Stimulated activated CD4-positive, alpha-beta T cell treated with anti-CD3 and anti-CD28 coated beads, Interleukin-4, amount 100 ng/mL, for 48 hours (primary cell): ENCODE measurements at places on chromosomes 12 and 14.

- DNase-seq: no peak
Measured at GRCh38 chr12:87317302-87317701, 711.9 kb downstream of the C12orf50 start.

GRCh38 chr12:93256256-93256969, 121.3 kb upstream of the NUDT4 start:
- no peak for DNase-seq

DNA sequence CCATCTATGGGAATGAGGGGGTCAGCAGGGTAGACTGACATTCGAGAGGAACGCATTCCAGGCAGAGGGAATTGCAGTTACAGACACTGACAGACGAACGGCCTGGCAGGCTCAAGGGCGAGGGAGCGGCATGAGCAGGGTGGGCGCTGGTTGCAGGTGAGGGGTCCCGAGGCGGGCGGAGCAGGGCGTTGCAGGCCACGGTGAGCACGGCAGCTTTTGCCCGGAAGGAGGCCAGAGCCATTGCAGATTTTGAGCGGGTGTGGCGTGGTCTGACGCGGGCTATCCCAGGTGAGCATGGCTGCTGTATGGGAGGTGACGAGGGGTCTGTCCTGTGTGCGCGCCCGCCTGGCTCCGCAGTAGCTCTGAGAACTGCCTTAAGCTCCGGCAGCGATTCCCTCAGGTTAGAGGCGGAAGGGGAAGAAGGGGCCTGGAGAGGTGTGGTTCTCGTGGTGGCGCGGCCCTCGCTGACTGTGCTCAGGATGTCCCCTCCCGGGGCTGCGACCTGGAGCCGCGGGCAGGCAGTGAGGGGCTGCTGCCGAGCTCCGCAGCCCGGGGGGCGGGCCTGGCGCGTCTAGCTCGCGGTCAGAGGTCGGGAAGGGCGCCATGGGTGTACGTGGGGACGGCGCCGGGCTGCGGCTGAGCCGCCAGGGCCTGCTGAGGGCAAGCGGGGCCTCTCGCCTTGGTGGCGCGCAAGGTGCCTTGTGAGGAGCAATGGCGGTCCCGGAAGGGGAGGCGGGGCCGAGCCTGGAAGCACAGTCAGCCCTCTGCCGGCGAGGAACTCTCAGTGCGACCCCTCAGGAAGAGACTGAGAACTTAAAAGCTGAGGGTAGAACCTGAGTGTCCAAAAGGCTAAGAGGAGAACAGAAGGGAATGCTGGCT, 177.1 kb downstream of the CACNA1C start:
- DNase-seq: no peak

- DNase-seq: no peak
Measured at GRCh38 chr14:30971586-30971985, 53.9 kb upstream of the AP4S1 start.

- DNase-seq: no peak
Measured at GRCh38 chr12:42977451-42978230, 388.1 kb upstream of the PRICKLE1 start.

DNA sequence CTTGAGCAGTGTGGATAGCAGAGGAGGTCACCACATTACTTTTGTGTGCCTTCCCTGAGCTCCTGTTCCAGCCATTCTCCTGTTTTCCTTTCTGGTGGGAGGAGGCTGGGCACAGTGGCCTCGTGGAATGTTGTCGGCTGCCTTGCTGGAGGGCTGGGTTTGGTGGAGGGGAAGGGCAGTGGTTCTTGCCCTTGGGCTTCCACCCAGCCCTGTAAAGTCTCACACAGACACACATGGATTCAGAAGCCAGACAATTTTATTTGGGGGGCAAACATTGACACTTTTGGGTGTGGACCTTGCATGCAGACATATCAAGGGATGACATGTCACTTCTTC, 866 bp downstream of the NPFF start:
- no peak for DNase-seq

DNA sequence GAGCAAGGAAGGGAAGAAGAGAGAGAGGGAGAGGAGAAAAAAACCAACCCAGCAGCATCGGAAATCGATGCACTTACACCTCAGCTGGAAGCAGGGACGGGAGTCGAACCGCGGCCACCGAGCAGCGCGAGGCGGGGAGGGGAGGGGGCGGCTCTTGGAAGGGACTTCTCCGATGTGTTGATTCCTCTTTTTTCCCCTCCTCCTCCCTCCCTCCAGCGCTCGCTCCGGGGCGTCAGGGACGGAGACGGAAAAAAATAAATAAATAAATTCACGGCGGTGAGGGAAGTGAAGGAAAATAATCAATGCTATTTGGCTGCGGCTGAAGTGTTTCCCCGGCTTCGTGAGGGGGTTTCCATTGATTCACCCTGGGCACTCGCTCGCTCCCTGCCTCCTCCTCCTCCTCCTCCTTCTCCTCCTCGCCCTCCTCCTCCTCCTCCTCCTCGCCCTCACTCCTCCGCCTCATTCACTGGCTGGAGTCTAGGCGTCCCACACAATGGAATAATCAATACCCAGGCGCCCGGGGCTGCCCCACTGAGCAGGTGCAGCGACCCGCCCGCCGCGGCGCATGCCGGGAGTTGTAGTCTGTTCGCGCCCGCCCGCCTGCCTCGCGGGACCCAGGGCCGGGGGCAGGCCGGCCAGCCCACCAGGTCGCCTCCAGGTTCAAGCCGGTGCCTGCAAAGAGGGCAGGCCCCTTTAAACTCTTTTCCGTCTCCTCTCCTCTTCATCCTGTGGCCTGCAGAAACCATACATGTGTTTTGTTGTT, at the start of gene ZFHX2:
ZFHX2 (minus strand) TSS at position 500 of the 763 bp plus-strand sequence. CDS start 16,440 bp downstream, outside the sequence.
- DNase-seq: peak; percentile 70

DNA sequence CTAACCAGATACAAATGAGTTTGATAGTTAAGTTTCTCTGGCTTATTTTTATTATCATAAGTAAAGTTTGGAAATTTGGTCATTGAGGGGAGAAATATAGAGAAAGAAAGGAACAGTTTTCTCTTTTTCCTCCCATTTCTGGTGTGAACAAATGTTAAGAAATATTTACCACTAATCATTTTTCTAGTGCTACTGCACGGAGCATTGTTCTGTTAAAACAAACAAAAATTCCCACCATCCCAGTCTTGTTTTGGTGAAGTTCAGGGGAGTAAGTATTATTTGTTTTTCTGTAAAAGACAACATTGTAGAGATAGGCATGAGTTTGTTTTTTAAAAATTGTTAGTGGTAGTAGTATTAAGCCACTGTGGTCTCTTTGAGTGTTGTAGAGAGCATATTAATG, 135.3 kb downstream of the FGD4 start:
- DNase-seq: no peak

- DNase-seq: no peak
Measured at GRCh38 chr14:92958373-92959188, 35.6 kb downstream of the CHGA start.

DNA sequence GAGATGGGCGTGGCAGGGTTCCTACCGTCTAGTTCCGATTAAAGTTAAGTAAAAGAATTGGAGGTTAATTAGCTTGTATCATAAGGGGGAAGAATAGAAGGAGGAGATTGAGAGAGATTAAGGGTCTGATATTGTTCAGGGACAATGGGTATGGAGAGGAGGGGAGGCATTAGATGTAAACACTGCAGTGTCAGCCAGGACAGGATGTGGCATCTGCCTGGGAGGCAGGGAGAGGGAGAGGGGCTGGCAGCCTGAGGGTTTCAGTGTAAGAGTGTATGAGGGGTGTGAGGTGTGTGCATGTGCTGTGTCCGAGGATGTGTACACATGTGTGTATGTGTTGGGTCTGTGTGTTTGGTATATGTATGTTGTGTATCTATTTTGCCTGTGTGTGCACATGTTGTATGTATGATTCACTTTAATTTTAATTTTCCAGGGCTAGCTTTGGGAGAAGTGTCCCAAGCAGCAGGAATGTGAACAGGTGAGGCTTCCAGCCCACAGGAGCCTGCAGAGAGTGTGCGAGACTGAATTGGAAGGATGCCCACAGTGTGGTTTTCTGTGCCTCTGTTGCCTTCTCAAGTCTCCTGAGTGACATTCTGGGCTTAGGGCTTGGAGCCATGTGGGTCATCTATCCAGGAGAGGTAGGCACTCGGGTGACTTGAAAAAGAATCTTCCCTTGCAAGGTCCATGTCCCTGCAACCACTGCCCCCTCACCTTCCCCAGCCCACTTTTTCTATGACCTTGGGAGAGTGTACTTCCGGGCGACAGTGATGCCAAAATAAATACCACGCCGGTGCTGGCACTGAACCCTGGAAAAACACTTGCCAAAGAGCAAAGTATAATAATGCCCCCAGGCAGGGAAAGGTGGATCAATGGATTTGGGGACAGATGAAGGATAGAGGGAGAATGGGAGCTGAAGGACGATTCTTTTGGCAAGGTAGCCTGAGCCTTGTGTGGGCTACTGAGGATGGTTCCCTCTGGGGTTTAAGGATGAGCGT, 36.8 kb upstream of the DCD start:
- DNase-seq: no peak

DNA sequence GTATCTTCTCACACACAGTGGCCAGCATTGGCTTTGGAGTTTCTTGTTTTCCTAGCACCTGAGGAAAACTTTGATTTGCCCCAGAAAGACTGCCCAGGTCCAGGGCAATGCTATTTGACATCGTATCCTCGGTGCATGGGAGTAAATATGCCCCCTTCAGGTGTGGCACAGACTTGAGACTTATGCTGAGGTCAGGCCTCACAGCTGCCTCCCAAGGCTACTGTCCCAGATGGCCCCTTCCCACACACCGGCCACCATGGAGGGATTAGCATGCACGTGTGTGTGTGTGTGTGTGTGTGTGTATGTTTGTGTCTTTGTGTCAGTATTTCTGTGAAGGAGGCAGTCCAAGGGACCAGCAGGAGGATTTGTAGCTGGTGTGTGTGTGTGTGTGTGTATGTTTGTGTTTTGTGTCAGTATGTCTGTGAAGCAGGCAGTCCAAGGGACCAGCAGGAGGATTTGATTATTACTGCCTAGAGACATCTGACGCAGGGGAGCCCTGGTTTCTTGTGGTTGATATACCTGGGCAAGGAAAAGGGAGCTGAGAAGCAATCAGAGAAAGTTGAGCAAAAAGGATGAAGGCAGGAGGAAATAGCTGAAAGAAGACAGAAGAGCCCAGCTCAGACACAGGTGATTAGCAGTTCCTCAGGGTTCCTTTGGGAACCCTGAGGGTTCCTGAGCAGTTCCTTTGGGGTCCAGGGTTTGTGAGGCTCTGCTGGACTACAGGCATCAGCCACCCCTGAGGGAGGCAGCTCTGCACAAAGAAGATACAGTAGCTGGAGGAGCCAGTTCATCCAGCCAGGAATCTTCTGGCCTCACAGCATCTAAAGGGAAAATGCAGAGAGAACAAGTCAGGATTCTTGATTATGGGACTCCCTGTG, 42.2 kb downstream of the COX16 start:
- no peak for DNase-seq

GRCh38 chr14:27739657-27740156, 1026.9 kb upstream of the FOXG1 start:
- no peak for DNase-seq

- no peak for DNase-seq
Measured at GRCh38 chr12:115636546-115636945, 640.9 kb downstream of the MED13L start.

DNA sequence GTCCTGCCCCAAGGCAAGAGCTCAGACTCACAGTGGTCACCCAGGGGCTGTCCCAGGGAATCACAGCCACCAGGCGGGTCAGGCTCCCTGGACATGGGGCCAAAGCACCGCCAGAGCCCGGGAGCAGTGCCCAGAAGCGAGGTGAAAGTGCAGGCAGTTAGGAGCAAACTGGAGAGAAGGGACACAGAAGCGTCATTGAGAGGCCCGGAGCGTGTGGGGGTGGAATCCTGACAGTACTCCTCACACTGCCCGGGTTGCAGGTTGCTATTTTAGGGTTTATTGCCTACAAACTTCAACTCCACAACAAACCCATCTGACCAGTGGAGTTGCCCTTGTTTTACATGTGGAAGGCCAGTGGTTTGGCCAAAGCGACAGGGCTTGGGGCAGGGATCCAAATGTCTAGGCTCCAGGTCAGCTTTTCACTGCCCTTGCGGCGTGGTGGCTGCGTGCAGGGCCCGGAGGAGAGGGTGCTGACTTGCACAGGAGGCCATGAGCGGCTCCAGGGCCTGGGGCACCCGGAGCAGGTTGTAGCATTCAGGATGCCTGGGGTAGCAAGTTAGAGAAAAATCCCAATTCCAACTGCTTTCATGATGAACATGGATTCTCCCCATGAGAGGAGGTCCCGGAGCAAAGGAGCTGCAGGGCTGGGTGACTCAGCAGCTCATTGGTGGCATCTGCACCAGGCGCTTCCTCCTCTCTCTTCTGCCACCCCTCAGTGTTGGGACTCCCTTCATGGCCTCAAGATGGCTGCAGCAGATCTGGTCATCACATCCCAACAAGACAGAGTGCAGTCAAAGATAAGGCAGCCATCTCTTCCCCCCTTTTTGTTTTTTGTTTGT, 112.3 kb upstream of the NCOR2 start:
- no peak for DNase-seq

- DNase-seq: no peak
Measured at GRCh38 chr14:20794644-20795369, 7.8 kb downstream of the RNASE1 start.

GRCh38 chr12:3351731-3352130, 139.3 kb upstream of the PRMT8 start:
- no peak for DNase-seq

DNA sequence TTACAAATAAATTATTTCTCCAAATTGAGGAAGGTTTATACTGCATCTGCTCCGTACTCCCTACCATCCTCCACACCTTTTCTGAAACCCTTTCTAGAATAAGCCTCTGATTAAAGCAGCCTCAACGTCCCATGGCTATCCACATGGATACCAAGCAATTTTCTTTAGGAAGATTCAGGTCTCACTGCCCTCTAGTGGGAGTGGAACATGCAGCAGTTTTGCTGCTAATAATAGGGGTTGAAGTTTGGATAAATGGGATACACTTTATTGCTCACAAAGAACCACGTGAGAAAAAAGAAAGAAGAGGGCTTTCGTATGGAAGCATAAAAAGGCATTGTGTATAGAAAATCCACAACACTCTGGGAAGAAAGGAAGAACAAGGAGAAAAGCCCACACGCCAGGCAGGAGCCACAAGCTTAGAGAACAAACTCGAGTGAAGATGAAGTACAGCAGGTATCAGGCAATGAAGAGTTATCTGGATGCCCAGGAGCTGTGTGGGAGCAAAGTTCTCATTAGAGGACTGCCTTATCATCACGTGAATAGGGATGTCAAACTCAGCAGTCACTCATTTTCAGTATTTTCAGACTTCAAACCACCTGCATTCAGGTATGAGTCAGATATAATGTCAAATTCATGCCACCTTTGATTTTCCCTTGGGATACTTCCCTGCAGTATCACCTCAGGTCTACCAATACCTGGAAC, 45.8 kb downstream of the CCER1 start:
- no peak for DNase-seq
